Muscle of arm (tissue), 14 donors: ENCODE measurements at places on chromosomes 2 and 18.

DNA sequence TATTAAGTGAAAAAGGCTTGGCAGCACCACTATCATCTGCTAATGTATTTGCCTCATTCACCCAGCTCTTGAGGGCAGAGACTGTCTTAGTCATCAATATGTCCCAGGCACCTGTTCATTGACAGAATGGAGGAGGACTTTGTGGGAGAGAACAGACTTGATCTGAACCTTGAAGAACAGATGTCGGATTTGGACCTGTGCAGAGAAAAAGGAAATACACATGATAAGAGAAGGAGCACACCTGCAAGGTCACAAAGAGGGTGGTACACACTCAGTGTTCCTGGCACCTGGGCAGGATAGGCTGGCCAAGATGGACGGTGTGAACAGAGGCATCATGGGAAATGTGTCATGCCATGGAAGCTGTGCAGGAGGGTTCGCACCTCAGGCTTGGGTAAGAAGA lies 7.4 kb upstream of the MGAT4A start:
- DNase-seq = no peak

GRCh38 chr18:61245276-61245675 lies 88.0 kb upstream of the CDH20 start:
- DNase-seq = no peak

DNA sequence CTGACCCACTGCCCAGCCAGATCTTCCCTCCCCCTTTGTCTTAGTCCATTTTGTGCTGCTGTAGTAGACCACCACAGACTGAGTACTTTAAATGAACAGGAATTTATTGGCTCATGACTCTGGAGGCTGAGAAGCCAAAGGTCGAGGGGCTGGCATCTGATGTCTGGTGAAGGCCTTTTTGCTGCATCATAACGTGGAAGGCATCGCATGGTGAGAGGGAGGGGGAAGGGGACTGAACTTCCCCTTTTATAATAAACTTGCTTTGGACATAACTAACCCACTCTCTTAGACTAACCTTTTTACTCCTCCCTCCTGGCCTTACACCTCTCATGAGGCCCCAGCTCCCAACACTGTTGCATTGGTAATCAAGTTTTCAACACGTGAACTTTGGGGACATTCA lies 83.8 kb downstream of the MAP4K4 start:
- DNase-seq = no peak

GRCh38 chr2:222572751-222573174 lies 83.1 kb downstream of the FARSB start:
- no peak for DNase-seq

DNA sequence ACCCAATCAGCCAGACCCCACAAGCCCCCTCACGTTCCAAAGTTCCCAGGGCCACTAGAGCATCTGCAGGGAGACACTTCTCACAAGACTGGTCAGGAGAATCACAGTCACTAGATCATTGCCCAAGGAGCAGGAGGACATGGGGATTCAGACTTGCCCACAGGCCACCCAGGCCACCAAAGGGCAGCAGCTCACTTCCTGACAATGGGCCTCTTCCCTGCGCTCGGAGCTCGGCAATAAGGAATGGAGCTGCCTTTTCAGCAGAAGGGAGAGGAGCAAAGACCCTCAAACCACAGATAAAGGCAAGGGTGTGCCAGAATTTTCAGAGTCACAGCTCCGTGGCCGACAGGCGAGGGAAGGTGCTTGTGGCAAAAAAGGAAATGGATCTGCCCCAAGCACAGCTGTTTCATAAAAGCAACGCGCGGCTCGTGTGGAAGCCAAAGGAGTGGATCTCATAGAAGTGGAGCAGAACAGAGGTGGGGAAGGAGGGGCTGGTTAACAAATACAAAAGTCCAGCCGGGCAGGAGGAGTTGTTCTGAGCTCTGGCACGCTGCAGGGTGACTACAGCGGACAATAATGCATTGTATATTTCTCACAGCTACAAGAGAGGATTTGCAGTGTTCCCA lies 72.1 kb downstream of the EDAR start:
- DNase-seq = no peak

DNA sequence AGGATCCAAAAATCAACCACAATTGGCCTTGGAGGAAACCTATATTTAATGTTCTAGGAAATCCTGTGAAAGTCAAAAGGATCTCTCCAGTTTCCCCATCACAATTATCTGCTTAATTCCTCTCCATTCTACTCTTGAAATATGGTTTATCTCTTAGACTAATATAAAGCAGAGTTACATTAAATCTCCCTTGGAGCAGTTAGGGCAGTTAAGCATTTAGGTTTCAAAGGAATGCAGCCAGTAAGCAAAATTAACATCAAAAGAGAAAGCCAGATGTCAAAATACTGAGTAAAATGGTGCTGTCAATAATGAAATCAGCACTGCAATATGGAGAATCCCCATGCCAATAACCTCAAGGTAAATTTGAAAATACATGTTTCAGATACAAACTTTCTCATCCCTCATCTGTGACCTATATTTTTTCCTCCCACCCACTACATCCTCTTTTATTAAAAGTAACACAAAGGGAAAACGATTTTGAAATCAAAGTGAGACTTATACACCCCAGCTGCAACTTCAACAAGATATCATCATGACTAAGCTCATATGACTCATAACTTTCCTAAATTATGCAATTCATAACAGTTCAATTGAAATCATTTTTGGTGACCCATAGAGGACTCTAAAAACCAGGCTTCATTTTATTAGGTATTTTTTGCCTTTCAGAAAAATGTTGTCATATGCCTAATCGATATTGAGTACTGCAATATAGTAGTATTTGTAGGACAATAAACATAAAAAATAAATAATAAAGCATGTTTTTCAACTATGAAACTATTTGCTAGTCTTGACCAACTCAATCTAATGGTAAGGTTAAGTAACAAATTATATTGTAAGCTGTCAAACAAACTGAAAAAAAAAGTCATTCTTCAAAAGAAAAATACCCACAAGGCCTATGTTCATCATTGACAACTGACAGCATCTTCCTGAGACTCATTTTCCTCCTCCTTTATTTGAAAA lies 3.1 kb downstream of the ADAM17 start:
- DNase-seq = no peak

DNA sequence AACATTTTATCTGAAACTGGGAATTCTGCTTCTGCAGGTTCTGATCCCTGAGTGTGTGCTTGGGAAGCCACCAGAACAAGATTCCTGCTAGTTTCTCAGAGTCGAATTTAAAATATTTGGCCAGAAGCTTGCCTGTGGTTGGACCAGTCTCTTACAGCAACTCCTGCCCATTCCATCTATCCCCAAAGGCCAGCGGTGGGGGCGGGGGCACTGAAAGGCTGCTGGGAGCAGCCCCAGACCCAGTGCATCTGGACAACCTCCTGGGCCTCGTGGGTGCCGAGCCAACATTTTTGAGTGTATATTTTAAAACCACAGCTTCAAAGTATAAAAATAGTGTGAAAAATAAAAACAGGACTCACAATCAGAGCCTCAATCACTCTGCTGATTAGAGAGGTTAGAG lies 38.6 kb upstream of the ZFP36L2 start:
- DNase-seq = no peak

GRCh38 chr2:29583548-29584156 lies 337.7 kb downstream of the ALK start:
- no peak for DNase-seq

DNA sequence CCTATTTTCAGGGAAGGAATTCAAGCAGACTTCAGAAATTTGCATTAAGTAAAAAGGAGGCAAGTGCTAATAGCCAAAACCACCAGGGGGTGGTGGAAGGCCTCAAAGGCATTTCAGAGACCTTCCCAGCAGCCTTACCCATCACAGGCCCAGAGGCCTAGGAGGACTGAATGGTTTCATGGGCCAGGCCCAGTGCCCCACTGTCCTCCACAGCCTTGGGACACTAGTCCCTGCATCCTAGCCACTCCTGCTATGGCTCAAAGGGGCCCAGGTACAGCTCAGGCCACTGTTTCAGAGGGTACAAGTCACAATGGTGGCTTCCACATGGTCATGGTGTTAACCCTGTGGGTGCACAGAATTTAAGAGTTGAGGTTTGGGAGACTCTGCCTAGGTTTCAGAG lies 58.6 kb upstream of the CHAC2 start:
- no peak for DNase-seq

GRCh38 chr2:102206666-102207341 lies 20.0 kb downstream of the IL1RL2 start:
- no peak for DNase-seq

- no peak for DNase-seq
Measured at GRCh38 chr2:200311139-200311538, 4.6 kb downstream of the SPATS2L start.

GRCh38 chr18:6859676-6860422 lies 130.3 kb downstream of the ARHGAP28 start:
- DNase-seq = no peak

DNA sequence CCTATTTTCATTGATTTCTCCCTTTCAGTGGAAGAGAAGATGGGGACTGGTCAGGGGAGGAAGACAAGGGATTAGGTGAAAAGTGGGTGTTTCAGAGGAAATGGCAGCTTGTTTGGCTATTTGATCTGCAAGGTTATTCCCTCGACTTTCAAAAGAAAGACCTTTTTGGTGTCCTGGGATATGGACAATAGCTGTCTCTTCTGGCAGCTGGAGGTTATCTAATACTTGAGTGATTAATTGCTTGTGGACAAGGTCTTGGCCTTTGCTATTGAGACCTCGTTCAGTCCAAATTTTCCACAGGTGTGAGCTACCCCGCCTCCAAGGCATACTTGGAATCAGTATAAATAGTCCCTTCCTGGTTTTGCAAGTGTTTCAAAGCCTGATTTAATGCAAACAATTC lies 33.3 kb upstream of the TRAPPC8 start:
- DNase-seq = no peak

DNA sequence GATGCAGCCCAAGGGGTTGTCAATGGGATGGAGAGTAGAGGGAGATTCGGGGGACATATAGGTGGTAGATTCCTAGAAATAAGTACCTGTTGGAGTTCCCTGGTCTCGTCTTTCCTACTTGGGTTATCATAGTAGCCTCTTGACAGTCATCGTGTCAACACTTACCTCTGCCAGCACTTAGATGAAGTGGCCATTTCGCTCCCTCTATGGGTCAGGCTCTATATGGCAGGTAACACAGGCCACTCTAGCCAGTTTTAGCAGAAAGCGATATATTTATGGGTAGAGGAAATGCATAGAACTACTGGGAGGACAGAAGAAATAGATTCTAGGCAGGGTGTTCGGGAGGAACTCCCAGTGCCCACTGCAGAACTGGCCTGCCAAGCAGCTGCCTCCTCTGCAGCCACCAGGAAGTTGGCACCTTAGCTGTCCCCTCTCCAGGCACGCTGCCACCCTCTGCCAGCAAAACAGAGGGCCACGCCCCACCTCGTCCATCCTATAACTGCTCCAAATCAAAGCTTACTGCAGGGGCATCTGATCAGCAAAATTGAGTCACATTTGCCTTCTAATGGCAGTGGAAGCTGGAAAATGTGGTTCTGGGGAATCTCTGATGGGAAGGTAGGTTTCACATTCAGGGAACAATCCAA lies 181.3 kb downstream of the INSIG2 start:
- no peak for DNase-seq

DNA sequence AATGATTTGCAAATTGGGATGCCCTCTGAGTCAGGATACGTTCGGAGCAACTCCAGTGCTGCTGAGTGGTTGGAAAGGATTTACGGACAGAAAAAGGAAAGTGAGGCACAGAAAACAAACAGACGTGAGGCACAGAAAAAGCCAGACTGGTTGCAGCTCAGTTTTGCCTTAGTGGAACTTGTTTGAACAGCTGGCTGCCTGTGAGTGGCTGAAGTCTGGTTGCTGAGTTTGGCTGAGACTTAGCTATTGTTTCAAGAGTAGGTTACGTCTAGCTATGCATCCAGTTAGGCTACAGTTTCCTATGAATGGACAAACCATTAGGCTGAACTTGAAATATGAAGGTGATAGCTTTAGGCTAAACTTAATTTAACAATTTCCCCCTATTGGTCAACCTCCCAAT lies 256.6 kb downstream of the VAPA start:
- no peak for DNase-seq

- DNase-seq = no peak
Measured at GRCh38 chr2:27992787-27993401, 102.4 kb downstream of the BABAM2 start.
